ENCODE measurements at places on chromosomes 7 and 10.

DNA sequence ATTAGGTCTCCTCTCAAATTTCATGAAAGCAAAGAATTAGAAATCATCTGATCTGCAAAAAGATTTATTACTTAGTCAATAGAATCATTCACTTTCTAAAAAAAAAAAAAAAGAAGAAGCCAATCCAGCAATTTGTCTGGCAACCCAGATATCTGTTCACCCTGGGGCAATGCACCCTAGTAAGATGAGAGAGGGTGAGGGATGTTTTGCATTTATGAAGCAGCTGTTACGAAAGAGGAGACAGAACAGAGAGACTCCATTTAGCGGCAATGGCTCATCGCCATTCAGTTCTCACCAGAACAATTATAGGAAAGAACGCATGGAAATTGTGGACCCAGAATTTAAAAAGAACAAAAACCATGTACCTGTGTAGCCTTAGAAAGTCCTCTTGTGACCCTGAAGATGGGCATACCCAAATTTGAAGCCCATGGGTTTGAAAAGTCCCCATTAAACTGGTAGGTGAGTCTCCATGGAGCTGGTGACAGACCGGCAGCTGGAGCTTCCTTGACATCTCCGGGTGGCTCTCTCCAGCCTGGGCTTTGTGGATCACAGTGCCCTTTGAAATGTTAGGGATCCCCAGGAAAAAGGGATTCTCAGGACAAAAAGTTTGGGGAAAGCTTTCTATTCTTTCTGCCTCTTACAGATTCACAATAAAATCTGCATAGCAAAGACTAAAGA is 45.5 kb upstream of the CCDC3 start:
- no peak for DNase-seq

DNA sequence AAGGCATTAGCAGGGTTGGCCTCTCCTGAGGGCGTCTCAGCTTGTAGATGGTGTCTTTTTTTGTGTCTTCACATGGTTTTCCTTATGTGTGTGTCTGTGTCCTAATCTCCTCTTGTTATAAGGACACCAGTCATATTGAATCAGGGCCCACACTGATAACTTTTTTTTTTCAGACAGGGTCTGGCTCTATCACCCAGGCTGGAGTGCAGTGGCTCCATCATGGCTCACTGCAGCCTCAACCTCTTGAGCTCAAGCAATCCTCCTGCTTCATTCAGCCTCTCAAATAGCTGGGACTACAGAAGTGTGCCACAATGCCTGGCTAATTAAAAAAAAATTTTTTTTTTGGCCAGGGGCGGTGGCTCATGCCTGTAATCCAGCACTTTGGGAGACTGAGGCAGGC is 41.3 kb upstream of the KMT2C start:
- DNase-seq = no peak

- DNase-seq = no peak
Observed at GRCh38 chr7:110944448-110944847, 146.5 kb upstream of the LRRN3 start.

DNA sequence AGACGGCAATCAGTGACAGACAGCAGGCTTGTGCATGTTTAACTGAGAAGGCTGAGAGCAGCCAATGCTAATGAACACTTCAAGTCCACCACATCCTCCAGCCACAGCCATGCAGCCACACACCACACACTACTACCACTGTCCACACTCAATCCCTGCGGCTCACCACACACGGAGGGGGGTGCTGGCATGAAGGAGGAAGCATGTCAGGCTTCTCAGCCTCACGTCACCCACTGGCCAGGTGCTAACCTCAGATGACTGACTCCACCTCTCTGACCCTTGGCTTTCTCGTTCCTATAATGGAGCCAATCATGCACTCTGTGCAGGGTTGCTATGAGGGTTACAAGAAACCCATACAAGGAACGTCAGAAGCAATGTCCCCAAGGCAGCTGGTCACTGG is 165.4 kb upstream of the RNF32 start:
- DNase-seq = no peak

- DNase-seq = no peak
Observed at GRCh38 chr10:59805014-59805413, 51.8 kb upstream of the MRLN start.

DNA sequence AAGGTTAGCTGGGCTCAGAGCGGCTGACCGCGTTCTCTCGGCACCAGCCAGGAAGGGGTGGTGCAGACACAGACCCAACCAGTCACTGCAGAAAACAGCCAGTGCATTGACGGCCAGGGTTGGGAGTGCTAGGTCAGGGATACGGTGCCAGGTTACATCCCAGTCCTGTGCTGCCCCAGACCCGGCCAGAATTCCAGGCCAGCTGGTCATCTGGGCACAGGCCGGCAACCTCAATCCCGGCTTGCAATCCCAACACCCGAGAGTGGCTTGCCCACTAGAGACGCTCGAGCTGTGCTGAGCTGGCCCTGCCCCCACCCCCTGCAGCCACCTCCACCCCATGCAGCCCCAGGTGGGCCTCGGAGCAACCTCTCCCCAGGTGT is 3.8 kb downstream of the PRAP1 start:
- no peak for DNase-seq

DNA sequence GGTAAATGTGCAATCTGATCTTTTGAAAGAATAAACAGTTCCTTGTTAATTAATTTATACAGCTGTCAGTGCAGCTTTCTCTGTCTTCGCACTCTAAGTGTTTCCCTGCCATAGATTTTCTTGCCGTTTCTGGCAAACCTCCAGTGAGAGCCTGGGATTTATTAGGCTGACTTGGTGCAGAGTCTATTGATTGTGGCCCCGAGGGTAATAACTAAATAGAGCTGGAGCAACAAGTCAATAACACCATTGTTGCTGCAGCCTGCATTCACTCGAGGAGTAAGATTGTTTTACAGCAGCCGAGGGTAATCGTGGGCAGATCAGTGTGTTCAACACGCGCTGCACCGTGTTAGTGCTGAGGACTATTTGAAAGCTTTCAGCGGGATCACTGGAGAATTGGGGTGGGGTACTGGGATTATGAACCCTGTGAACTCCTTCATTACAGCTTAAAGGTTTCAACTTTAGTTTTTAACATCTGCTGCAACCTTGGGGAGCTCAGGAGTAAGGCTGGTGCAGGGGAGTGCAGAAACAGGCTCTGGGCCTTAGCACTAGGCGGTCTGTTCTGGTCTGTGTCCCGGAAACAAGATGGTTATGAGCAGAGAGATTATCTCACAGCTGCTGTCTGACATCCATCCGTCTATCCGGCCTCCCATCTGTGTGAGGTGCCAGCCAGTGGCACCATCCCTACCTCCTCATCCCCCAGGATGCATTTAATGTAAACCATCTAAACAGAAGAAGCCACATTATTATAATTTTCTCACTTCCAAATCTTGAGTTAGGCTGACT is 174.0 kb upstream of the TCF7L2 start:
- no peak for DNase-seq

DNA sequence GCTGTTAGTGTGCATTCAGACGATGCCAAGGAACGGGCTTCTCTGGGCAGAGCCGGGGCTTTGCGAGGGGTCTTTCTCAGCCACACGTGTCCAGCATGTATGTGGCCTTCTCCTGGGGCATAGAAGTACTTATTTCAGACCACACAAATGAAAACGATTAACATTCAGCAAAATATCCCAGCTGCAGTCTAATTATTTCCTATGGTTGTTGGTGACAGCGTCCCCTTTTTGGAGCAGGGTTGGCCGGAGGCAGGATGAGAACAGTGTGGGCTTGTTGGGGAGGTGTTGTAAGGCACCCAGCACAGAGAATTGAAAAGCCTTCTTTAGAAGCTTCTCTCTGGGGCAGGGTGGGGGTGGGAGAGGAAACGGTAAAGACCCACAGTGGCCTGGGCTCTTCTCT is 54.2 kb downstream of the PTPRE start:
- DNase-seq = no peak

- DNase-seq = no peak
Observed at GRCh38 chr10:110058212-110058611, 50.4 kb downstream of the ADD3 start.

DNA sequence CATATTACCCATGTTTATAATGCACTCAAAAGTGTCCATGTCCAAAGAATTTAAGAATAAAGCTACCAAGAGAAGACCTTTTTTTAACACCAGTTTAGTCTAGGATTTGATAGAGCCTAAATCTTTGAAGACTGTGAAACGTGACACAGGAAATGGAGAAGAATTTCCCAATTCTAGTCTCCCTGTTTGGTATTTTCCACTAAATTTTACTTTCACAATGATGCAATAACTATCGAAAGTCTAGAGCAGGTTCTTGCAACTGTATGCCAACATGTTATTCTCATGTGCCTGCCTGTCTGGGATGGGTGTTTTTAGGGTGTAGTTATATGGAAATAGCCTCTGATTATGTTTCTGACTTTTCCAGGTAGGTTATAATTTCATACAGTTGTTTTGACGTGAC is 6.9 kb upstream of the MXI1 start:
- no peak for DNase-seq

GRCh38 chr7:132179681-132180080 is 396.6 kb downstream of the PLXNA4 start:
- DNase-seq = no peak

DNA sequence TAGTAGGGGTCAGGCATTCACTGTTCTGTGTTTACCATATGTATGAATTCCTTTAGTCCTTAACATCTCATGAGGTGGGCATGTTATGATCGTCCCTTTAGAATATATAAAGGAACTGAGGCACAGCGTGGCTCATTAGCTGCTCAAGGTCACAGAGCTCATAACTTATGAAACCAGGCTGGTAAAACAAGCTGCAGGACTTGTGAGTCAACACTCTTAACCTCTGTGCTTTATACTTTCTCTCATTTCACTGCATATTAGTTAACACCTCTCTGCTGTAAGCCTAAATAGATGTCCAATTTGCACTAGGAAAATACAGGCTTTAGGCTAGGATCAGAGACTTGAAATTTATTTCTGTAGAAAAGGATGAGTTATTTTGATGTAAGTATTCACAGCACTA is 180.3 kb upstream of the HDAC9 start:
- DNase-seq = no peak

DNA sequence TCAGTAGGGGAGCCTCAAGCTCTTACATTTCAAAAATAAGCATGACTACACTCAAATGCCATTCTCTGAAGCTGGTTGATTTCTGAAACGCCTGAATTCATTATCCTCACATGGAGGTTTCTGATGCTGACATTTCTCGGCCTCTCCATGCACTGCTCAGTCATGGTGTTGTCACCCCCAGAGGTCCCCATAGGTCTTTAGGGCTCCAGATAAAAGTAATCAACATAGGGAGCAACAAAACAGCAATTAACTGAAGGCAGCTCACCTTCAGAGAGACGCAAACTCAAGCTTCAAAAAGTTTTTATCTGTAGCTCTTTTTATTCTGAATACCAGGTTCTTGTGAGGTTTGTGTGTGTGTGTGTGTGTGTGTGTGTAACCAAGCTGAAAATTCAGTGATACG is 223.2 kb upstream of the LRRN3 start:
- no peak for DNase-seq

GRCh38 chr7:28558236-28558635 is 145.9 kb downstream of the CREB5 start:
- DNase-seq = no peak

- DNase-seq = no peak
Observed at GRCh38 chr10:120643351-120643750, 186.3 kb downstream of the PLPP4 start.

DNA sequence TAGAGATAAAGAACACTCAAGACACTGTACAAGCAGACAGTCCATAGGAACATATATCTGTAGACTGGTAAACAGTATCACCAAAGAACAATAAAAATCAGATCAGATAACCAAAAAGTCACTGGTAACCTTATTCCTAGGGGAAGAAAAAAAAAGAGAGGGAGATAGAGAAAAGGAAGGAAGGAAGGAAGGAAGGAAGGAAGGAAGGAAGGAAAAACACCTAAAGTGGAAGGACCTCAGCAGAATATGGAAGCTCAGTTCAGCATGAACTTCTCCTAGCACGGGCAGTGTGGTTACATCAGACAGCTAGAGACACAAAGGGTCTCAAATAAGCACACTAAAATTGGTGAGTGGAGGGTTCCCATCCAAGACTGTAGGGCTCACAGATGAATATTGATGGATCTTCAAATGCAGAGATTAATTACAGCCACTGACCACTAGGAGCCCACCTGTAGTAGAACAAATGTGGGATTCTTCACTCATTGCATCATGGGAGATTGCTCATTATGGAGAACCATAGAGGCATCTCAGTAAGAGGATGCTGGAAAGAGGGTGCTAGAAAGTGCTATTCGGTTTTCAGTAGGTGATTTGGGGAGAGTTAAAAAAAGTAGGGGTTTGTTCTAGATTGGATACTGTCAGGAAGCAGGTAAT is 293.4 kb upstream of the C7orf33 start:
- DNase-seq = no peak

DNA sequence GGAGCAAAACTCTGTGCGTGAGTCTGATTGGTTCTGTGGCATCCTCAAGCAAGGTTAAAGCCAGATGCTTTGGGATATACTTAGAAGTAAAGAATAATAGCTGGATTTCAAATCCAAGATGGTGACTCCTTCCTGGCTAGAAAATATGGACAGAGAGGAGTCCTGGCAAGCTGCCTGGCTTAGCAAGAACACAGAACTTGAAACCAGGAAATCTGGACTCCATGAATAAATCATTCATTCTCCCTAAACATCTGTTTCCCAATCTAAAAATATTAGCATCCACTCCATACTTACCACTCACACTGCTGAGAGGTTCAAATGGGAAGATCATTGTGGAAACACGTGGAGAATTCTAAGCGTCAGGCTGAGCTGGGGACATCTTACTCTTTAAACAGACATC is 1074.1 kb upstream of the AUTS2 start:
- DNase-seq = no peak

DNA sequence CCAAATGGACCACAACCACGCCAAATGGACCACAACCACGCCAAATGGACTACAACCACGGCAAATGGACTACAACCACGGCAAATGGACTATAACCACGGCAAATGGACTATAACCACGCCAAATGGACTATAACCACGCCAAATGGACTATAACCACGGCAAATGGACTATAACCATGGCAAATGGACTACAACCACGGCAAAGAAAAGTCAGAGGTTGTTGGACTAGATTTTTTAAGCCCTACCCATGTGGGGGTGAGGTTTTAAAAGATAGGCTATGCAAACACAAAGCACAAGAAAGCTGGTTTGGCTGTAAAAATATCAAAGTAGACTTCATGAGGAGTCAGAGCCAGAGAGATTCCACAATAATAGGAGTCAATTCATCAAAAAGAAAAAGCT is 55.8 kb downstream of the NCAPG2 start:
- DNase-seq = no peak

DNA sequence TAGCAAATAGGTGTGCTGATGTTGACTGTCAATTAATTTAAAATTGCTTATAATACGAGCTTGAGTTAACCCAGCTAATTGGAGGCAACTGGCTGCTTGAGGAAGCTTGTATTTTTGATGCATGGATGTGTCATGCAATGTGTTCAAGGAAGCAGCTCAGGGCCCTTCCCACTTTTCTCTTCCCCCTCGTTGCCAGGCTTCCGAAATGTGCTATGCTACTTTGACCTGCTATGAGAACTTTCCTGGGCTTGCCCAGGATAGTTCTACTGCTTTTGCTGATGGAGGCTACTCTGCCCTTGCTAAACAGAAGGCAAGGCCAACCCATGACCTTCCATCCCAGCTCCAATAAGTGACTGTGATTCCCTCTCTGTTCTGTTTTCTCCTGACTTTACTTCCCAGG is 24.4 kb downstream of the PLCE1 start:
- DNase-seq = no peak
